ENCODE measurements at places on chromosomes 2 and 18.

DNA sequence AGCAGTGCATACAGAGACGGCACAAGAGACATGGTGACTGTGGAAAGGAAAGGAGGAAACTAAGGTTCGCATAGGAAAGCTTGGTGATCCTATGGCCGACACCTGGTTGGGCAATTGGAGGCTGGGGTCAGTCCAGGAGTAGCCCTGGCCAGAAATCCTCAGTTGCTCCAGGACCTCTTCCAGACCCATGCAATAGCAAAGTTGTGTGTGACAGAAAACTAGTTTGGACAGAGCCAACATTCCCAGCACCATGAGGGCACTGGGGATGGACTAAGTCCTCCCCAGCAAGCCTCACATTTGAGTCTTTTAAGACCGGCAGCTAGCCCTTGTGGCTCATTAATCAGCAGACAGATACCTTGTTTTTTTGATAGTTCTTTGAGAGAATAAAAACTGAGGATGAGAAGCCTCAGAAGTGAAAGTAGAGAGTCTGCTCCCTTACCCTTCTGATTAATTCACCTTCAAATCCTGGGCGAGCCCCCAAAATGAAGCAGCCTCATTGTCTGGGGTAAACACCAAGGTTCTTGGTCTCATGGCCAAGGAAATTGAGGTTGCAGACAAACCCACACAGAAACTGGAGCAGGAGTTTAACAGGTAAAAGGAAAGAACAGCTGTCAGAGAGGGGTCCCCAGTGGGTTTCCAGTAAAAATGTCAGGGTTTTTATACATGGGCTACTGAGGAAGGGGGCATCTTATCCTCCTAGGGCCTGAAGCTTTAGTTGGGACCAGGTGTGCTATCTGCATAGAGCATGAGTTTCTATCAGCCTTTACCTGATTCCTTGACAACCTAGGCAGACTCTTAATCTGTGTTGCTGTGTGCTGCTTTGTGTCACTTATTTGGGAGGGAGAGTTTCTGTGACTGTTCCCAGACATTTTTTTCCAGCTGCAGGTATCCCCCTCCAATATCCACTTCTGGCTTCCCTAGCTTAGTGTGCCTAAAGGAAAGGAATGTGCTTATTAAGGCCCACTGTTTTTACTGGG is 39.1 kb downstream of the STK17B start:
- no peaks in the 10 kb centered on the region for H3K27me3 ChIP-seq
- H3K27ac ChIP-seq: no peak overlapping the region
- H3K36me3 ChIP-seq: peaks cover 2% of the 10 kb centered on the region
- H3K4me3 ChIP-seq: no peak overlapping the region
- no peak for DNase-seq

DNA sequence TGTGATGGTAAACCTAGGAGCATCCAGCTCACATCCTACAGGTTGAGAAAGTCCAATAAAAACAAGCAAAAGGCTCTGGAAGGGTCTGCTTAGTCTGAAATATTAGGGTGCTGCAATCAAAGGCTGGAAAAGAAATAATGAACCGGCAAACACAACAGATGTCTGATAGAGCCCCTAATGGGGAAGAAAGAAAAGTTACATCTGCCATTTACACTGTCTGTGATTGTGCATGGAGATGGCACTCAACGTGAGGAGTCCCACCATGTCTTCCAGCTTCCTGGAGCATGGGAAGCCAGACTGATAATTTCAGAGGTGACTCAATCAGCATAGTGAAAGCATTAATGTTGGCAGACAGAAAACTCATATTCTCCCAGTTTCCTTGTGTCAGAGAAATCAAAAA is 307.8 kb downstream of the EPHA4 start:
- H3K36me3 ChIP-seq: no peaks in the 10 kb centered on the region
- H3K4me3 ChIP-seq: no peak overlapping the region
- no peaks in the 10 kb centered on the region for H3K27me3 ChIP-seq
- no peaks in the 10 kb centered on the region for H3K4me1 ChIP-seq
- no peak for DNase-seq
- H3K27ac ChIP-seq: no peak overlapping the region

DNA sequence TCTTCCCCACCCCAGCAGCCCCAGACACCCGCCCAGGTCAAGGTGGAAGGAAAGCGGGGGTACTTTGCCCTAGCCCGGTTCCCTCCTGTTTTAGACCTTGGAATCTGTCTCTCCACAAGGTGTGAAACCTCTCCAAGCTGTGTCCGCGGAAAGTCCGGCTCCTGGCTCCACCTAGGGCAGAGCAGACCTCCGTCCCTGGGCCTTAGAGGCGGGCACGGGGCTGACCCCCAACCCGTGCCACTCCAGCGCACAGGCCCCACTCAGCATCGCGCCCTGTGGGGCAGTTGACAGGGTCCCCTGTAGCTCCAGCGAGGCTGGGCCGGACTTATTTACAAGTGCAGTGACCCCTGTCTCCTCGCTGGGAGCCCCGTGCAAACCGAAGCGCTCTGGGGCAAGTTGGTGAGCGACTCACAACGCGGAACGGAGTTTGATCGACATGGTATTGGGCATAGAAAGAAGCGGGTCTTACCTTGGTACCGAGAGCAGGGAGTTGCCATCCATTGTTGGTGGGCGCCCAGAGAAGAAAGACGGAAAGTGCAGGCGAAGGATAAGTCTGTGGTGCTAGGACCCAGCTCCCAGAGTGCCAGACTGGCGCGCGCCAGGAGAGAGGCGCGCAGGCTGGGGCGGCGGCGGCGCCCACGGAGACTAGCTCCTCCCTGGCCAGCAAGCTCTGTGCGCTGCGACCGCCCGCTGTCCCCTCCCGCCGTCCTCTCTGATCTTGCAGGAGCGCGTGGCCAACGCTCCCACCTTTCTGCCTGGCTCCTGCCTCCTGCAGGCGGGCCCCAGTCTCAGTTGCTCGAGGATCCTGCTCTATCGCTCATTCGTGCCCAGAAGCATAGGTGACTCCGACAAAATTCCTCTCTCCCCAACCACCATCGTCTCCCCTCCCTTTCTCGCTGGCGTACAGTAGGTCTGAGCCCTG is at the start of gene SPHKAP:
SPHKAP (minus strand) TSS at position 590 of the 922 bp plus-strand sequence; CDS start at position 501, 89 bp downstream.
- H3K36me3 ChIP-seq: no peaks in the 10 kb centered on the region
- no peak for DNase-seq
- H3K27me3 ChIP-seq: no peaks in the 10 kb centered on the region
- no peak within 1 kb of the TSS for H3K4me3 ChIP-seq

GRCh38 chr2:99106913-99107312 is 34.6 kb upstream of the C2orf15 start:
- DNase-seq: no peak
- no peaks in the 10 kb centered on the region for H3K4me1 ChIP-seq
- no peaks in the 10 kb centered on the region for H3K36me3 ChIP-seq
- no peak overlapping the region for H3K27ac ChIP-seq
- H3K27me3 ChIP-seq: no peaks in the 10 kb centered on the region

DNA sequence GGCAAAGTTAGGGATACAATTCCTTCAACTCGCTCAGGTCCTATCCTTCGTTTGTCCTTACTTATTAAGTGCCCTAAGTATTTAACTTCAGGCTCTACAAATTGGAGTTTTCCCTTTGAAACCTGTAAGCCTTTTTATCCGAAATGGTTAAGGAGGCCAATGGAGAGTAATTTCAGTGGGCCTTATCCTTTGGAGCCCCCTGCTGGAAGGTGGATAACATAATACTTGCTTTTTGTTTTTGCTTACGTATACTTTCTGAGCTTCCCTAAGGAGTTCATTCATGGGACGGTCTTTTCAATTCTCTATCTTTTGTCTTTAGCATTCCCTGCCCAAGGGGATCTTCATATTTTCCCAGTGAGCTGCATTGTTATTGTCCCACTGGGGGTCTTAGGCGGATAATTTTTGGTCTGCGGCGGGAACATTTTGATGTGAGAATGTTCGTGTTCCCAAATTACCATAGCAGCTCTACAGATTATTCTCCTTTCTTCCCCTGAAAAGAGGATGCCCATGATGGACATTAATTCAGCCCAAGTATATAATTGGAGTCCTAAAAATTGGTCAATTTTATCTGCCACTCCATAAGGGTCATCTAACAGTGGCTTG is 34.4 kb upstream of the TRAPPC8 start:
- H3K4me1 ChIP-seq: no peaks in the 10 kb centered on the region
- H3K36me3 ChIP-seq: no peaks in the 10 kb centered on the region
- H3K27ac ChIP-seq: no peak overlapping the region
- H3K4me3 ChIP-seq: no peak overlapping the region
- DNase-seq: no peak
- H3K27me3 ChIP-seq: no peaks in the 10 kb centered on the region

DNA sequence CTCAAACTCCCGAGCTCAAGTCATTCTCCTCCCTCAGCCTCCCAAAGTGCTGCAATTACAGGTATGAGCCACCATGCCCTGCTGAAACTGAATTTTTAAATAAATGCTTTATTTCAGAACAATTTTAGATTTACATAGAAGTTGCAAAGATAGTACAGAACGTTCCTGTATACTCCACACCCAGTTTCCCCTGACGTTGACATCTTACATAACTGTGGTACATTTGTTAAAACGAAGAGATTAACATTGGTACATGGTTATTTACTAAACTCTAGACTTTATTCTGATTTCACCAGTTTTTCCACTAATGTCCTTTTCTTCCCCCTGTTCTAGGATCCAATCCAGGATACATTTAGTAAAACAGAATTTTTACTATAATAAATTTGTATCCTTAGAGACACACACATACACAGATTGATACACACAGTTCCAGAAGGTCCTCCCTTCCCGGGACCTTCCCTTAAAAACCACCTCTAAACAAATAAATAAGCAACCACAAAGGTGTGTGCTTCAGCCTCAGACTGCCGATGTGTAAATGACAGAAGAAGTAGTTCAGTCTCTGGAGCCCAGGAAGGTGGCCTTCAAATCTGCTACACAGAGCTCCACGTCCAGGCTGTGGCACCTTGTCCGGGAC is 6.9 kb downstream of the NEU2 start:
- H3K27ac ChIP-seq: no peak overlapping the region
- H3K4me3 ChIP-seq: no peak overlapping the region
- H3K36me3 ChIP-seq: no peaks in the 10 kb centered on the region
- no peak for DNase-seq

DNA sequence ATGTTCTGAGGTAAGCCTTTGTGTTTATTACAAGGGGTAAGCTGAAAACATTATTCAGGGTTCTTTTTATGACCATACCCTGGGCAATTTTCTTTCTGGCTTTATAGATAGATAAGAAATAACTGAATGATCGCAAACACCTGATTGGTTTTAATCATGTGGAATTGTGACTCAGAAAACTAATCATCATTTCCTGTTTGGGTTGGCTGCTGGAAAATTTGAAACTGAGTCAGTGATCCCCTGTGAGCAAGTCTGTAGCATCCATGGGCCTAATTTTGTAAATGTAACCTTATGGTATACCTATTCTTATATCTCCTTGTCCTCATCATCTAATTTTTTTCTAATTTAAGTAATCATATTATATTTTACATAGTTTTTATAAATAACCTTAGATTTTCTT is 34.3 kb downstream of the CCDC68 start:
- H3K27ac ChIP-seq: no peak overlapping the region
- H3K27me3 ChIP-seq: no peaks in the 10 kb centered on the region
- 0 out of 2 replicates have a peak, but pooled peaks cover 3% of the 10 kb centered on the region for H3K36me3 ChIP-seq
- DNase-seq: no peak
- no peaks in the 10 kb centered on the region for H3K4me1 ChIP-seq
- H3K4me3 ChIP-seq: no peak overlapping the region

DNA sequence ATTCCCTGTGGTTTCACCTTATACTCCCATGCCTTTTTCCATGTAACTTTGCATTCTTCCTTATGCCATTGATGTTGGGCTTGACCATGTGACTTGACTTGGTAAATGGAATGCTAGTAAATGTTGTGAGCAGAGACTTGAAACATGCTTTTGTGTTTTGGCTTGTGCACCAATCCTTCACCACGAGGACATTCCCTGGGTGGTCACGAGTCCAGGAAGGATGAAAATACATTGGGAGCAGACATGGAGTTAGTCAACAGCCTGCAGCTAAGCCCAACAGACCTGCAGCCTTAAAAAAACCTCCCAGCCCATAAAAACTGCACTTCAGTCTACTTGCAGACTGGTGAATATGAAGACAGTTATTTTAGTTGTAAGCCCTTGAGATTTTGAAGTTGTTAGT is 116.5 kb upstream of the SPATS2L start:
- DNase-seq: no peak
- no peaks in the 10 kb centered on the region for H3K36me3 ChIP-seq
- no peak overlapping the region for H3K4me3 ChIP-seq
- H3K27ac ChIP-seq: no peak overlapping the region

- peaks cover 27% of the 10 kb centered on the region for H3K4me1 ChIP-seq
- H3K27me3 ChIP-seq: no peaks in the 10 kb centered on the region
- peaks cover 49% of the 10 kb centered on the region for H3K36me3 ChIP-seq
- H3K4me3 ChIP-seq: peak overlapping the region; percentile 93
- peak overlapping the region; percentile 88 for H3K27ac ChIP-seq
Measured at GRCh38 chr2:38750011-38750890, 910 bp downstream of the SRSF7 start.

DNA sequence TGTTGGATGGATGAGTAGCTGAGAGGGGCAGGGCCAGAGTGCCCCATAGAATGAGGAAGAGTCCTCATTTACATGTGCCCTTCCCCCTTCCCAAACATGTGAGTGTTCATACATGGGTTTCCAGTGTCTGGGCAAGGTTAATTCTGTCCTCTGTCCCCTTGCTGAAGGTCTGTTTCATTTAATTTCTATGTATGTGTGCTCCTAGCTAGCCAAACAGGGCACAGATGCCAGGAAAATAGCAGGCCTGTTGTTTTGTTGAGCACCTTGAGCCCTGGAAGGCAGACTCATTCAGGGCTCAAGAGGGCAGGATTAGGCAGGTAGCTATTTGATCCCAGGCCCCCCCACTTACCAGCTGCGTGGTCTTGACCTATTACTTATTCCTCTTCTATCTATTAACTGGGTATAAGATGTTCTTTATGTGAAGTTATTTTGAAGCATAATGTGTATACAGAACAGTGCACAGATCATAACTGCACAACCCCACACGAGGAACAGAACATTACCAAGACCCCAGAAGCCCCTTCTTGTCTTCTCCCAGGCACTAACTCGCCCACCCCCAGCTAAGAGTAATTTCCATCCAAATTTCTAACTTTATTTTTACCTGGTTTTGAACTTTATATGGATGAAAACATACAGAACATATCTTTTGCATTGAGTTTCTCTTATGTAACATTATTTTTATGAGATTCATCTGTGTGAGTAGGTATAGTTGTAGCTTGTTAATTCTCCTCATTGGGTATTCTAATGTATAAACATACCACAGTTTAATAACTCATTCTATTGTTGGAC is 164.3 kb downstream of the RPIA start:
- DNase-seq: no peak
- H3K4me1 ChIP-seq: no peaks in the 10 kb centered on the region
- no peak overlapping the region for H3K27ac ChIP-seq

DNA sequence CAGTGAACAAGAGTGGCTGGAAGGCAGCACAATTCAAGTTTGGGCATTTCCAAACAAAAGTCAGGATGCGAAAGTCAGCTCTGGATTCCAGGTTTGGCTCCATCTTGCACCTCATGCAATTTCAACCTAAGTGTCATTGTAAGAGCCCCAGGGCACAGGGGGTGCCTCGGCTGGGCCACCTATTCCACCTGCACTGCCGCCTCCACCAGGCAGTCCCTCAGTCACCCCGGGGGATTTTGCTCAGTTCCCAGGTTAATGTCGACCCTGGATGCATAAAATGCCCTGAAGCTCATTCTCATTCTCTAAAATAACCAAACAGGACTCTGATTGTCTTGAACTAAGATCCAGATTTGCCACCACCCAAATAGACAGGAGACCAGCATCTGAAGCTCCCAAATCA is 77.6 kb downstream of the EDAR start:
- H3K4me1 ChIP-seq: no peaks in the 10 kb centered on the region
- DNase-seq: no peak
- H3K27me3 ChIP-seq: no peaks in the 10 kb centered on the region
- H3K27ac ChIP-seq: no peak overlapping the region

- no peaks in the 10 kb centered on the region for H3K27me3 ChIP-seq
- DNase-seq: no peak
- H3K36me3 ChIP-seq: no peaks in the 10 kb centered on the region
Measured at GRCh38 chr18:54968807-54969206, 9.5 kb upstream of the CCDC68 start.

All from PC-9 (cell line).